ENCODE measurements at places on chromosomes 2 and 18.

DNA sequence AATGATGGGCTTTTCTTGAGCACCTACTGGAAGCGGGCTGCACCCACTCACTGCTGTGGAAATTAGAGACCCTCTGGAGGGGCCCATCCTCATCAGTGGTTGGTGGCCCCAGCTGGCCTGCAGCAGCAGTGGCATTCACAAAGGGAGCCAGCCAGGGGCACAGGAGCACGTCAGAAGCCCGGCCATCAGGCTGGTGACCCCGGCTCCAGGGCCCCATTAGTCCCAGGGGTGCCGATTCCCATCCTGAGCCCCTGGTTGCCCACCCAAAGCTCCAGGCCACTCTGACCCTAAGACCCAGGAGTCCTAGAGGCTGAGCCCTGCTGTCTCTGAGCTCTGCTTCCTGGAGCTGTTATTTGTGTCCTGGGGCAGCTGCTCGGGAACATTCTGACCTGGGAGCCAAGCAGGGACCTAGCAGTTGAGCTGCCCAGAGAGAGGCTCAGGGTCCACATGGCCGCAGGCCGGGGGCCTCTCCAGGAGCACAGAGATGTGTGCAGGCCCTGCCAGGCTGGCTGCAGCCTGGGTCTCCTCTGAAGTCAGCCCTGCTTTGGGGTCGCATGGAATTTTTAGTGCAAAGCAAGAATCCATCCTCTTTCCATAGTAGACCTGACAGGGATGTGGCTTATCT, 207.2 kb downstream of the KLHL29 start:
- no peak for DNase-seq

DNA sequence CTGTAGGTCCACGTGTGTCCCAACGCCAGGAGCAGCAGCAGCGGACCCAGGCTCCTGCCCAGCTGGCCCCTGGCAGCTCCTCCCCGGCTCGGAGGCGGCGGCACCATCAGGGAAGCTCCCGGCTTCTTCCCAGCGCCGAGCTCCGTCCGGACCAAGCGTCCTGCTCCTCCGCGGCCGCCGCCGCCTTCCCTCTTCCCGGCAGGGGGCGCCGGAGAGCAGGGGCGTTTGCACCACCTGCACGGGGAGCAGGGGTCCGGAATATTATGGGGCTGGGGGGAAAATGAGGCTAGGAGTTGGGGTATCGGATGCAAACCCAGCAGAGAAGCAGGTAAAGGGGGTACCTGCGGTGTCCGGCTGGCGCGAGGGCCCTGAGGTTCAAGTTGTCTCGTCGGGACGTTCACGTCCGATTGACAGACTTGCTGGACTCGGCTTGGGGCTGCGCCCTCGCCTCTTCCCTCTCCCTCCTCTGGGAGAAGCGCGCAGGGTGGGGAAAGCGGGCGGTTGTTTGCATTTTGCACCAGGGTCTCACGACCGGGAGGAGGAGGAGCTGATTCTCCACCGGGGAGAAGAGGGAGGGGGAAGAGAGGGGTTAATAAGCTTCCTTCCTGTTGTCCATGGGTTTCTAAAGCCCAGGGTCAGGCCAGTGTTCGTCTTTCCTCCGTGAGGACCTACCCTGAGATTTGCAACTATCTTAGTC, at the start of gene CCBE1:
CCBE1 (minus strand) TSS at position 188 of the 697 bp plus-strand sequence.
- no peak for DNase-seq

- DNase-seq, result no peak
Measured at GRCh38 chr2:173130496-173131465, 55.1 kb downstream of the MAP3K20 start.

DNA sequence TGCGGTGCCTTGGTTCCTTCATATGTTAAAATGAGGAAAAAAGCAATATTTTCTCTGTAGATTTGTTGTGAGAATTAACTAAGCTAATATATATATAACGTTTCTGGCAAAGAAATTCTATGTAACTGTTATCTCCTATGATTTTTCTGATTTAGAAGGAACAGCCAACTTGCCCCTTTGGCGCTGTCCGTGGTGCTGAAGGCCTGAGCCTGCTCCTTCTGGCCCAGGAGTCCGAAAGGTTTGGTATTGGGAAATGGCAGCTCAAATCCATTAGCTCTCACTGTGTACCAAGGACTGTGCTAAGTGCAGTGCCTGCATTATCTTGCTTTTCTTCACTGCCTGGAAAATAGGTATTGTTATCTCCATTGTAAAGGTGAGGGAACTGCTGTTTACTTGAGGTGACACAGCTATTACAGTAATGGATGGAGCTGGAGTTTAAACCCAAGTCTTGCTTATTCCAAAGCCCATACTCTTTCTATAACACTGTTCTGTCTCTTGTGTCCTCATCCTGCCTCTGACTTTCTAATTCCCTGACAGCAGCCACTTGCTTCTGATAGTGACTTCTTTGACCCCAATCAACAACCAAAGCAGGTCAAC, 52.2 kb downstream of the C1QL2 start:
- DNase-seq, result no peak

- DNase-seq, result no peak
Measured at GRCh38 chr18:7778181-7778580, 211.1 kb downstream of the PTPRM start.

DNA sequence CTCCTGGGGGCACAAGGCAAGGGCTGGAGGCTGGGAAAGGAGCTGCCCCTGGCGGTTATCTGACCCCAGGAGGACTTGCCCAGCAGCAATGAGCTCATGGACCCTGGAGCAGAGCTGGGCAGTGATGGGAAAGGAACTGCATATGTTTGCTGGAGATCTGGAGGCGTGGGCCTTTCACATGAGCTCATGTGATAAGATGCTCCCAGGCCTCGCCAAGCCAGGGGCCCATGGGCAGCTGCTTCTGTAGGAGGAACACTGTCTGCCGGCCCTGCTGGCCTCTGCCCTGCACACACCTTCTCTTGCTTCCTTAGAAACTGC, 9.0 kb upstream of the NPPC start:
- no peak for DNase-seq

DNA sequence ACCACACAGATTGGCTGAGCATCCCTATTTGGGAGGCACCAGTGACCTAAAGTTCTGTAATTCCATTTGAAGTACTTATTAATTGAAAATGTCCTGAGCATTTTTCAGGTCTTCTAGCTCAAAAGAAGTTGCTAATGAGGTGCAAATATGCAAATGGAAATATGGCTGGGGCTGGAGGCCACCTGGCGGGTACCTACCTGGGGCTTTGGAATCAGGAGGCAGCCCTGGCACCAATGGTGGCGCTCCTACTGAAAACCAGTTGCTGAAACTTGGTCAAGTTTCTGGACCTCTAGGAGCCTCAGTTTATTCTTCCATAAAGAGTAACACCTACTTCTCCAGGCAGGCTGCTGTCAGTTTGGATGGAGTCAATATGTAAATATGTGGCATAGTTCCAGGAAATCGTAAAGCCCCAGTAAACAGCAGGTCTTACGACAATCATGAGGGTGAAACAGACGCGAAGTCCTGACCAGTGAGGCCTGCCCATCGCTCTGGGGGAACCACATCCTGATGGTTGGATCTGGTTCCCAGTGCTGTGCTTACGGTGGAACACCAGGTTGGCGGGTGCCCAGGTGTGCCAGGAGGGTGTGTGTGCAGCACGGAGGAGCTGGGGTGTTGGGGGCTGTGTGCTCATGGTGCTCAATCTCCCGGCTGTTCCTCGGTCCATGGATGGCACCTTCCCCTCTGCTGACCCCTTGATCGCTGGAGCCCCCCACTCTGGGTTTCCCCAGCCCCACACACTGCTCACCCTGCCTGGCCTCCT, 186.1 kb downstream of the TWIST2 start:
- no peak for DNase-seq

- DNase-seq, result no peak
Measured at GRCh38 chr18:80154293-80154692, 45.2 kb downstream of the ADNP2 start.
